ACHN (cell line): ENCODE measurements at places on chromosomes 5 and 9.

GRCh38 chr5:126492939-126493338, 69.7 kb downstream of the GRAMD2B start:
- peak; percentile 14 for DNase-seq

DNA sequence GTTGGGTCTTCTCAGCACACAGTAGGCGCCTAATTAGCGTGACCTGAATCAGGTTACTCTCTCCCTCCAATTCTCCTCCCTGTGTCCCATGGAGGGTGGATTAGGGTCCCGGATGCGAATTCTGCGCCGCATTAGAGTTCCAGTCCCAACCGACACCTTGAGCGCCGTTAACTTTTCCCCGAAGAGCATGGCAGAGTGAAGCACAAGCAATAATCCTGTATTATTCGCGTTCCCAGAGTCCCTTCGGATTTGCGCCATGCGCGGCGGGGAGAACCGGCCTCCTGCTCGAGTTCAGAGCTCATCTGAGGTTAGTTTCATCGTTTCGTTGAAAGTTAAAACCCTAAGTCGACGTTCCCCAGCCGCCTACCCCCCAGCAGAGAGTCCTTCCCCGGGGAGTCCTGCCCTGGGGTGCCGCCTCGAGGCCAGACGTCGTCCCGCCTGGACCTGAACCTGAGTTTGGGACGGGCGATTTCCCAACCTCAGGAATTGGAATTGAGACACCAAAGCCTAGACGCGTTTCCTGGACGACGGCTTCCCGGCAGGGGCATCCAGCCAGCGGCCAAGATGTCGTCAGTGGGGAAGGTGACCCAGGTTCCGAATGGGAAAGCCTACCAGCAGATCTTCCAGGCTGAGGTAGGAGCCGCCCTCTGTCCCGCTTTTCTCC, at the start of gene CCDC180:
TSS of gene CCDC180 (plus strand) at position 160 of the 664 bp plus-strand sequence. CDS start at position 565, 405 bp downstream.
- DNase-seq = no peak

GRCh38 chr5:180603076-180603594, 11.8 kb upstream of the SCGB3A1 start:
- DNase-seq = no peak

- no peak for DNase-seq
These were observed 558.5 kb upstream of the ARRDC3 start for GRCh38 chr5:91941588-91941987.

DNA sequence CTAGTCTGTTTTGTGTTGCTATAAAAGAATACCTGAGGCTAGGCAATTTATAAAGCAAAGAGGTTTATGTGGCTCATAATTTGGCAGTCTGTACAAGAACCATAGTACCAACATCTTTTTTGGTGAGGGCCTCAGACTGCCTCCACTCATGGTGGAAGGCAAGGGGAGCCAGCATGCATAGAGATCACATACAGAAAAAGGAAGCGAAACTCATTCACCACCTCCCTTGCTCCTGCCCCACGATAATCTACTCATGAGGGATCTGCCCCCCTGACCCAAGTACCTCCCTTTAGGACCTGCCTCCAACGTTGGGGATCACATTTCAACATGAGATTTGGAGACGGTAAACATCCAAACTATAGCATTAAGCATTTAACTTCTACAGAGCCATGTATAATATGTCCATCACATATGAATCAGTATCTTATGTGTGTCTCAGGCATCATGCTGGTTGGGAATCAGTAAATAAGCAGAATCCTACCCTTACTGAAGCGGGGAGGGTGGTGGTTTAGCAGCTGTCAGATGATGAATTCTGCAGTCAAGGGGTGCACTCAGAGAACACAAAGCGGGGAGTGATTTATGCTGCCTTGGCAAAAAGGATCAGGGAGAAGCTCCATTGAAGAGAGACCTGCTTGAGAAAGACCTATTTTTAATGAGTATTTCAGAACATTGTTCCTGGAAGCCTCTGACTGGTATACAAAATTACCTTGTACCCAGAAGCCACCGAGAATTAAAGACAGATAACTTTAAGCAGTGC, 34.8 kb downstream of the HMGXB3 start:
- DNase-seq = no peak

GRCh38 chr9:4297151-4297785, 2.6 kb downstream of the GLIS3 start:
- DNase-seq = peak; percentile 91

DNA sequence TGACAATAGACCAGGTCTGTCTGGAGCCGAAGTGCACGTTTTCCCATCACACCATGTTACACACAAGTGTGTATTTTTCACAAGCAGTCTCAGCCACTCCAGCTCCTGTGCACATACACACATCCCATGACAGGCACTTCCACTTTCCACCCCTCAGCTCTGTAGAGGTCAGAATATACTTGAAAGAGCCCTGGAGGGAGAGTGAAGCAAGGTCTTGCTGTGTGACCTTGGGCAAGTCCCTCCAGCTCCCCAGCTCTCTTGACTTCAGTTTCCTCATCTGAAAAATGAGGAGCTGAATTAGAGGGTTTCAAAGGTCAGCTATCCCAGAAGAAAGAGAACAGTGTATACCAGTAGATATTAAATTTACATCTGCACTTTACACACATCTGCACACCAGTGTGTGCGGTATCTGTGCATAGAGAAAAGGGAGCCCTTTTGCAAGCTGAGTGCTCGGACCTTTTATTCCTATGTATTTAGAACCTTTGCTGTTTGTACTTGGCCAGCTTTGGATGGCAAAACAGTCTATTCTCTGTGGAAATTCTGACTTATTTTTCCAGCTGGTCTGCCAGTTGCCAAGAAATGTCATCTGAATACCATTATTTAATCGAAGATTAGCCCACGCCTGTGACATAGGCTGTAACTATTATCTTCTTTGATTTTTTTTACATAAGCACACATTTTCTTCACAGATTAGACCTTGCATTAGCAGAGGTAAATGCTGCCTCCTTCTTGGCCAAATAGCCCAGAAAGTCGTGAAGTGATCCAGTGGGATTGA, 528.0 kb downstream of the BNC2 start:
- no peak for DNase-seq

- DNase-seq = no peak
These were observed 10.3 kb upstream of the RANBP3L start for GRCh38 chr5:36311956-36312355.

DNA sequence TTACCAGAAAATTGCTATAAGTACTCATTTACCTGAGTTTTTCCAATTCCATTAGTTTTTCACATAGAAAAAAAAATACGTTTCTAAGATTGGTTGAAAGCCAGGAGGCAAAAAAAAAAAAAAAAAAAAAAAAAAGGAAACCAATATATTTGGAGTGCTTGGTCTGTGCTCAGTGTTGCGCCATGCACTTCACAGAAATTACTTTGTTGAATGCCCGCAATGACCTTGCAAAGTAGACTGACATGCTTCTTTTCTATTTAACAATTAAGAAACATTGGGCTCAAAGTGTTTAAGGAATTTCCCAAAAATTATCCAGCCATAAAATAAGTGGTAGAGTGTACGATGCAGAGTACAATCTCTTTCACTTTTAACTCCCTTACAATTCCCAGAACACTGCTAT, 65.2 kb upstream of the PAPPA start:
- no peak for DNase-seq

- no peak for DNase-seq
These were observed 18.4 kb upstream of the ADRA1B start for GRCh38 chr5:159897786-159898393.

DNA sequence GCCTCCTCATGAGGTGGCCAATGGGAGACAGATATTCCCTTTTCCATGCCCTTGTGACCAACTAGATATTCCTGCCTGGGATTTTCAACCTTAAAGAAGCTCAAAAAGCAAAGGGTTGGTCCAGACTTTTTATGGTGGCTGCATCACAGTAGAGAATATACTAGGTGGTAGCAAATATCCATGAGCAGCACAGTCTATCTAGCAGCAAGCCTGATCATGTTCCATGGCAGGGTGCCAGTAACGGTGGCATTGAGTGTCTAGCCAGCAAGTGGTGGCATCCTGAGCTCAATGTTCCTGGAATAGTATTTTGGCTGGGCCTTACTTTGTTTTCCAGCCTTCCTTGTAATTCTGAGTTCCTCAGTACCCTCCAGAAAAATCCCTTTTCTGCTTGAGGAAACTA, 25.8 kb downstream of the CDC25C start:
- no peak for DNase-seq

DNA sequence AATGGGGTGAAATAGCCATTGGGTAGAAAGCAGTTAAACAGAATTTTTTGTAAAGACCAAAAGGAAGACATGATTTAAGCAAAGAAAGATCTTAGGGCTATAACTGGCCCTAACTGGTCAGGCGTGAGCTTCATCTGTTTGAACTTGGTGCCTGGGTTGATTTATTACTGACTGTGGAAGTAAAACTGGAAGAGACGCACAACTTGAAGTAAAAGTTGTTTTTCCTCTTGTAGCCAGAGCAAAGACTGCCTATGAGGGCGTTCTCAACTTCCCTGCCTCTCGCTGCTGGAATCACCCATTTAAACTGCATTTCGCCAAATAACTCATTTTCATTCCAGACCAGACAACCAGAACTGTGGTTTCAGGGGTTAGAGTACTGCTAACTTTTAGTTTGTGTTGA, 1.5 kb downstream of the THBS4 start:
- DNase-seq = no peak

DNA sequence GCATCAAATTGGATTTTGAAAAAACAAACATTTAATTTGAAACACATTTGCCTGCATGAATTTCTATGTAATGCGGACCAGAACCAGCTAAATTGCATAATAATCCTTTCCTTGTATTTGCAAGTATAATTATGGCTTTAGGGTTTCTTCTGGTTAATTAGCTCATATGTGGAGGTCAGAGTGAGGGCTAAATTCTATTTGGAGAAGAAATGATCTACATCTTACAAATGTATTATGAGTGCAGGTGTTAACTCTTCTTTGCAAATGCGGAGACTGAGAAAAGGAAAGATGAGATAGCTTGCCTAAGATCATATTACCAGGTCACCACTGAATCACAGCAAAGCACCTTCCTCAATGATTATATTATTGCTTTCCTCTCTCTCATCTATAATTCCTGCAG, 194.7 kb downstream of the CDH9 start:
- DNase-seq = no peak

- no peak for DNase-seq
These were observed 225.5 kb upstream of the ELAVL2 start for GRCh38 chr9:24051587-24051986.

- DNase-seq = no peak
These were observed 3.2 kb downstream of the WDR5 start for GRCh38 chr9:134139081-134139480.

GRCh38 chr5:139592289-139592688, 31.1 kb downstream of the UBE2D2 start:
- DNase-seq = no peak

GRCh38 chr5:66810848-66811261, 214.7 kb downstream of the MAST4 start:
- no peak for DNase-seq

DNA sequence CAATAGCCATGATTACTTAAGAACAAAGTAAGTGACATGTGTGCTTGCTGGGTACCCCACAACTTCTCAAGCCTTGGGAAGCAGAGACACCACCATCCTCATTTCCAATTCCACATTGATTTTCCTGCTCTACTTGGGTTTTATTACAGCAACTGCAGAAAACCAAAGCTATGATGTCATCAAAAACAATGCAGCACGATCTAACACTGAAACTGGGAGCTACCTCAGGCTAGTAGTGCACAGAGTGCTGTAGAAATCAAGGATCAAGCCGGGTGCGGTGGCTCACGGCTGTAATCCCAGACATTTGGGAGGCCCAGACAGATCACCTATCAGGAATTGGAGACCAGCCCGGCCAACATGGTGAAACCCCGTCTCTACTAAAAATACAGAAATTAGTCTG, 174.4 kb upstream of the MSX2 start:
- DNase-seq = no peak

GRCh38 chr5:73201547-73202513, 28.8 kb downstream of the TMEM174 start:
- DNase-seq = peak; percentile 88

GRCh38 chr5:117271656-117272055, 697.0 kb upstream of the SEMA6A start:
- no peak for DNase-seq

DNA sequence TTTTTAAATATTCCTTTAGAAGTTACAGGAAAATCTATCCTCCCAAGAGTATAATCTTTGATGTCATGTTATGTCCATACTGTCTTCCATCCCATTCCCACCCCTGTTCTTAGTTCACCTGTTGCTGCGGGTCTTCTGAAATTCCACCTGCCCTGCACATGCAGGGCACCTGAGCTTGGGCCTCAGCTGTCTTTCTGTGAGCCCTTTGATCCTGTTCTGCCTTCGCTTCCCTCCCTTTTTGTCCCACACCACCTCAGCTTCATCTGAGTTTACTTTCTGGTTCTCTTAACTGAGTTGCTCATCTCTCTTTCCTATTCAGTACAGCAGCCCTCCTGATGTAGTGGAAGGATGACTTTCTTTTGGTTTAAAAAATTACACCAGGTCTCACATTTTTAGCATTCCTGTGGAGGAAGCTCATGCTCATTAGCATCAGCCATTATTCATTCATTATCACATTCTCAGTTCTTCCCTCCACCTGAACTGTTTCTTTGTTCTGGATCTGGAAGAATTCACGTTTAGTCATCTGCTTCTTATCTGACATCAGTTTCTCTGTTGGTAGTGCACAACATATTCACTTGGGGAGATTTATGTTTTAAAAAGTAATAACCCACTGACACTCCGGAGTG, 211.0 kb downstream of the ADCY2 start:
- no peak for DNase-seq
